ENCODE measurements at places on chromosomes 4 and X.

GRCh38 chrX:9114245-9114644 is 80.3 kb upstream of the FAM9B start:
- DNase-seq, result no peak

DNA sequence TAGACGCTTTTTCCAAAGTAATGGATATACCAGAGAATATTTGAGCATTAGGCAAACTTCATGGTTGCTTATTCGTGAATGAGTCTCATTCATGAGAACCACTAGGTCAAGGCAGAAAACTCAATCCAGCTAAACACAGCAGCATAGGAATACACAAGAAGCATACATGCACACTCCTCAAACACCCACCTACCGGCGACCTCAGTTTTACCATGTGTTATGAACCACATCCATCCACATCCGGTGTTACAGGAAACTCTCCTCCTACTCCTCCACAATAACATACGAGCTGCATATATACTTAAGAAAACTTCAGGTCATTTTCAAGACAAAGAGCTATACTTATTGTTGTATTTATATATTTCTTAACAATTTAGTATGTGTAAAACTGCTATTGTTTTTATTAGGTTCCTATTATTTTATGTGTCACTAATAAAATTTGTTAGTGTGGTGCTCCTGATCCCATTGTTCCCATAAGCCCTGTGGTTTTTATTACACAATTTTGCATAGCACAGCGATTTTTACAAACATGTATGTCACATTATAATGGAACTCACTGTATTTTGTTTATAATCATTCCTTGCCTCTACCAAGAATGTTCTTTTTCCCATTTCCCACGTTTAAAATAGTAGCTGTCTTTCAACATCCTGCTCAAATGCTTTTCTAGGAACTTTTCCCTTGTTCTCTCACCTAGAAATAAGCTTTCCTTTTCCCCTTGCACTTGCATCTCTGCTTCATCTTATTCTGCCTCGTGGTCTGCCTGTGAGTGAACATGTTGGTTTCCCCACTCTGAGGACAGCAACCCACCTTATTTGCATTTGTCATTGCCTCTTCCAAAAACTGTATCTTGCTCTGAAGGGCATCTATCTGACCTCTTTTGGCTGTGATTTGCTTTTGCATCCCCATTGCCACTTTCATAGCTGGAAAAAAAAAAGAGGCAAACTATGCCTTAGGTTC is 48.3 kb downstream of the STBD1 start:
- DNase-seq, result no peak

- DNase-seq, result no peak
These were observed 161.7 kb downstream of the BTC start for GRCh38 chr4:74632634-74633033.

- peak; percentile 3 for DNase-seq
These were observed 161.7 kb downstream of the BRWD3 start for GRCh38 chrX:80648023-80648422.

DNA sequence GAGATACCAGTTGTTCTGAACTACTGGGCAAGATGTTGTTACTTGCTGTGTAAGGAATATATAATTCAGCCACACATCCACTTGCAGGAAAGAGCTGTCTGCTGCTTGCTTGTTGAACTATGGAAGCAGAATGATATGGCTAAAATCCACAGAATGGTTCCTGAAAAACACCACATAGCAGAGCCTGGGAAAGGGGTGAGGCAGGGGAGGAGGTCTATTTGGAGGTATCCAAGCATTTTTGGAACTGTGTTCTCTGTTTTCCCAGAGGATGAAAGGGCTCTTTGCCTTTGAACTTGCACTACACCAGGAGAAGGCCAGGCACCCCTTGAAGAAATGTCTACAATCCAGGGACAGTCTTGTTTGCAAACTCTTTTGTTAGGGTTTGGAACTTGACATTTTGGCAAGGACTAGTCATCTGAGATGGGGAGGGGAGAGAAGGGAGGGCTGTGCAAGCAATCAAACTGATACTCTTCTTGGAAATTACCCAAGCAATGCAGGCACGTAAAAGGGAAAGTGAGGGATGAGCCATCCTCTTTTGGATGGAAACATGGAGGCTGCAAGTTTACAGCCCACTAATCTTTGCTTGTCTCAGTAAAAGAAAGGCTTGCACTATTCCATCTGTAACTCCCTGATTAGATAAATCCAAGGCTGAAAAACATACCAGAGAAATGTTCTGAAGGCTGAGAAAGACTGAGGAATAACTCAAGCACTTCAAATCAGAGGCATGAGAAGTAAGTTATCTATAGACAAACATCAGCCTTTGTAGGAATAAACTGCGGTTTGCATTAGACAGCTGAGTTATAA is 141.0 kb downstream of the TSPAN5 start:
- no peak for DNase-seq

DNA sequence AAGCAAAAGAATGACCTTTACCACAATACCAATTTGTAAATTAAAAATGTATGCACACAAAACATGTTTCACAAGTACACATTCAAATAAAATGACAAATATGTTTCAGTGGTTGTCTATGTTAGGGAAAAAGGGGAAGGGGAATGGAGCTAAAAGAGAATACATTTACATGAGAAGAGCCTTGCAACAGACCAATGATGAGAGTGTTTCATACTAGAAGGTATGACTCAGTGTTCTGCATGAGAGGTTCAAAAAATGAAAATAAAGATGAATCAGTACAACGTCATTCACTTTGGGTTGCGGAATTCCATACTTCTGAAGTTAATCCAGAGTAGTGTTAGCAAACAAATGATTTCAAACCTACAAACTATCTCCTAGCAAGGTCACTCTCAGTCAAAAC is 51.7 kb downstream of the RPGR start:
- DNase-seq, result no peak

DNA sequence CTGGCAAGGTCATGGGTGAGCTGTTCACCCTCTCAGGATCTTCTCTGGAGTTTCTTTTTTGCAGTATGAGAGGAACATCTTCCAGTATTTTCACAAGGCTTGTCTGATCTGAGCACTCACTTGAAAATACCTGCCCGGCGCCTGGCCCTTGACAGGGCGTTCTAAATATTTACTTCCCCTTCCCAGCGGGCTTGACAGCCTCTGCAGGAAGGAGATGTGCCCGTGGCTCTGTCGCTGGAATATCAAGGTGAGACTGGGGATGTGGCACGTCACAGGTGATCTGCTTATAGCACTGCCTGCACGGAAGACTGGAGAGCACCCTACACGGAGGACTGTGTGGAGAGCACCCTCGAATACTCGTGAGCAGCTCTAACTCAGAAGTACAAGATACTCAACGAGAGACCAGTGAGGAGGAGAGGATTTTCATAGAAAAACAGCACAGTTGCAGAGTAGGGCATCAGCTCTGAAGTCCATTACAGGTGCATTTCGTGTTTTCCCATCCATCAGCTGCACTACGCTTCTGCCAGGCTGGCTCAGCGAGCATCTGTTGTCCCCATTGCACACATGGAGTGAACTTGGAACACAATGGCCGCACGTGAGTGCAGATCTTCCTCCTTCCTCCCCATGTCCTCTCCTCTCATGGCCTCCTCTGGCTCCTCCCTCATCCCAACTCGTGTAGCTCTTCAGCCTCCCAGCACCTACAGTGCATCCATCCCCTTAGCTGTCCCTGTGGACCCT is 32.1 kb downstream of the ZBTB49 start:
- DNase-seq, result no peak

GRCh38 chrX:13377550-13377934 is 57.7 kb upstream of the ATXN3L start:
- peak; percentile 0 for DNase-seq

DNA sequence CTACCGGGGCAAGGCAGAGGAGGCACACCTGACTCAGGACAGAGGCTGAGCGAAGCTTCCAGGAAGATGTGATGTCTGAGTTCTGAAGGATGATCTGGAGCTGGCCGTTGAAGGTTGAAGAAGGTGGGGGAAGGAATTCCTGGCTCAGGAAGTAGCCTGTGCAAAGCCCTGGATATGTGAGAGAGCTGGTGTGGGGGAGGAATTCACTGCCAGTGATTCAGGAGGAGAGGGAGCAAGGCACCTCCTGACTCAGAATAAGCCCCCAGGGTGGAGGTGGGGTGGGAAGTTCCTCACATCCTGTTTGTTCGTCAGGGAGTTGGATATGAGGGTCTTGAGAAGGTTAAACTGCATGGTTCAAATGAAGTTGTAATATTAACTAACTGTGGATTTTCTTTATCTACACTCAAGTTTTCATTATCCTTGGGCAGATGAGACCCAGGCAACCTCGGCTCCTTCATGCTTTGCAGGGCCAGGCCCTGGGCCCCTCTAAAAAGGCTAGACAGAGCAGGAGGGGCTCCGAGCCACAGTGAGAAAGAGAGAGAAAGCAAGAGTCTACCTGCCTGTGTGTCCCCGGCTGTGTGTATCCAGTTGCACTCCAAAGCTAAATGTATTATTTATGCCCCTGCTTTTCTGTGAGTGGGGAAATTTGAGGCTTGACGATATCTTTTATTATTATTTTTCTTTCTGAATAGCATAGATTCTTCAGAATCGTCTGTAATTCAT is 7.1 kb downstream of the NHSL2 start:
- DNase-seq, result no peak

DNA sequence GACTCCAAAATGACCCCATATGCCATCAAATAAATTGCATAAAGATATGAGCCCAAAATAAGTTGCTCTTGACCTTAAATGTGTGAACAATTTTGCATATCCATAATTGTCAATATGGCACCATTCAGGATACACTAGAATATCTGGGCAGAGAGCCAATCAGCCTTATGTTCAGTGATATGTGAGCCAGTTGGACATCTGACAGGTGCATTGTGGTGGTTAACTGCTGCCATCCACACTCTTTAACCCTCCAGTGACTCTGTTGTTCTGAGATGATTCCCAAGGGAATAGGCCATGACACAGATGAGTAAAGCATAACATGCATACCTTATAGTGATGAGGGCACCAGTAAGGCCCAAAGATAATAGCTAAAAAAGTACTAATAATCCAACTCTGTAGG is 500.1 kb downstream of the PCDH18 start:
- DNase-seq, result no peak

- DNase-seq, result no peak
These were observed 74.3 kb downstream of the WFS1 start for GRCh38 chr4:6343939-6344408.

- DNase-seq, result no peak
These were observed 343.5 kb upstream of the SFRP2 start for GRCh38 chr4:154132406-154132805.

GRCh38 chr4:145769450-145770037 is 89.6 kb downstream of the C4orf51 start:
- DNase-seq, result no peak

GRCh38 chrX:40175511-40176350 is 78.0 kb upstream of the BCOR start:
- DNase-seq, result peak; percentile 78

DNA sequence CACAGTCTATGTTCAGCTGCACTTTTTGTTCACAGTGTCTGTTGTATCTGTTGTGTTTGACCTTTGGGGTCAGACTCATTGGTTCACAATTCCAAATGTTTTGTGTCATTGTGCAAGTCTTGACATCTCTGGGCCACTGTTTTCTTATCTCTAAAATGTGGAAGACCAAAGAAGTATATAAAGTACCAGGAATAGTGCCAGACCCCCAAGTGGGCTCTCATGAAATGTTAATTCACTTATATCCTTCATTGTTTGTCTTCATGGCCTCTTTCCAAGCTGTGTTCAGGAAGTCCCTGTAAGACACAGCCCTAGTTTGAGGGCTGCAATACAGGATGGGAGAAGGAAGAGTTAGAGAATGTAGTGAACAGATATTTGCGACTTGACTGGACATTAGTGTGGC is 468.3 kb upstream of the BOD1L1 start:
- DNase-seq, result no peak

DNA sequence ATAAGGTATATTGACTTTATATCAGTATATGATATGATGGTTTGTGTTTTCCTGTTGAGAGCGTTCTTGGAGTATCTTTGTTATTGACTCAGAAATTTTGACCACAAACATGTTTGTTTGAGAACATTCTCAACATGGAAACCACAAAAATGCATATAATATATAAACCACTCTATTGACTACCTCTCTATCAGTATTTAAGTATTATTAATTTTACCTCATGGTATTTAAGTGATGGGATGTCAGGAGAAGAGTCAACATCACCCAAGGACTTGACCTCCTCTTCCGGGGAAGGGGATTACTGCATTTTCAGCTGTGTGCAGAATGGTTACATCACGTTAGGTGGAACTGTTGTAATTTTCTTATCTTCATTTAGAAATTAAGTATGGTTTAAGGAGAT is 54.3 kb upstream of the PUDP start:
- no peak for DNase-seq

GRCh38 chr4:5152521-5152920 is 101.2 kb downstream of the STK32B start:
- no peak for DNase-seq

DNA sequence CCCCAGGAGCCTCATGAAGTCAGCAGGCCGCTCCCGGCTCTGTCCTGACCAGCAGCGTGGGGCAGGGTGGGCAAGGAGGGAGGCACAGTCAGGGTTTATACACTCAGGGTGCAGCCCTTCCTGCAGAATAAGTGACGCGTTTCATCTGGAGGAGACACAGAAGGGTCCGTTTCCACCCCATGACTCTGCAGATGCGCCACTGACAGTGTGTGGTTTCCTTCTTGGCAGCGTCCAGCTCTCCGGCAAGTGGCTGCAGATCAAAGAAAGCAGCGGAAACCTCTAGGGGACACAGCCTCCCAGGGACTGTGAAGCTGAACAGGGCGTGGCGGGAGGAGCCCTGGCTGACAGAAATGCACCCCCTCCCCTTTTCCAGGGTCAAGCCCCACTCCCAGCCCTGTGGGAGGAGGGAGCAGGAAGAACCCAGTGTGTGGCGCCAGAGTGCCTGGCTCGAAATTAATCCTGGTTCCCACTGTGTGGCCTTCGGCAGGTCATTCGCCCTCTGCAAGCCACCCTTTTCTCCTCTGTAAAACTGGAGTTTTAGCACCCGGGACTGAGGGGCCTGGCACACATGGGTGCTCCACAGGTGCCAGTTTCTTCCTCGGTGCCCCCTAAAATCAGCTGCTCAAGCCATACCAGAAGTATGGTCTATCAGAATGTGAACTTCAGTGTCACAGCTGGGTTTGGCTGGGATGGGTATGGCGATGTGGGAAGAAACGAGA is 17.3 kb upstream of the TBC1D14 start:
- peak; percentile 68 for DNase-seq

DNA sequence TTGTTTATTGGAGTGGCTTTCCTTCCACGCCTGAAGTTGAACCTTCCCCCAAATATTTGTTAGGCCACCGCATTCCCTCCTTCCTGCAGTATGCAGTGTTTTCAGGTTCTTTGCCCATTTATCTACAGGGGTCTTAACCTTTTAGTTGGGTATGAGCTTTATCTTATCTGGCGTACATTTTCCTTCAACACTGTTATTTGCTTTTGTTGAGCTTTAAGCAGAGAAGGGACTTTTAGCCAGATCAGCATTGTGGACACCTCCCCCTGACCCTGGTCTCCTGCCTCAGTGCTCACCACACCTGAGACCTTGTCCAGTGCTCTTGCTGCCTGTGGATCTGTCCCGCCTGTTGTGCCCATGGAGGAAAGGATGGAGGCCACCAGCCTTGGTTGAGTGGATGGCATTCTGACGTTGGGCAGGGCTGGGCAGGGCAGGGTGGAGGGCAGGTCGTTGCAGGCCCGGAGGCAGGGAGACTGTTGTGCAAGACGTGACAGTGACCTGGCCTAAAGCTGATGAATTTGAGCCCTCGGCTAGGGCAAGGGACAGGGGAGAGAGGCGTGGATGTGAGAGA is 998 bp upstream of the DUSP9 start:
- no peak for DNase-seq

All from SK-N-DZ (cell line).